ENCODE measurements at places on chromosomes 13 and 19.

- DNase-seq: no peak
These were observed 5.7 kb upstream of the TBXA2R start for GRCh38 chr19:3612330-3612729.

- no peak for DNase-seq
These were observed 18.7 kb downstream of the HCN2 start for GRCh38 chr19:608155-609003.

DNA sequence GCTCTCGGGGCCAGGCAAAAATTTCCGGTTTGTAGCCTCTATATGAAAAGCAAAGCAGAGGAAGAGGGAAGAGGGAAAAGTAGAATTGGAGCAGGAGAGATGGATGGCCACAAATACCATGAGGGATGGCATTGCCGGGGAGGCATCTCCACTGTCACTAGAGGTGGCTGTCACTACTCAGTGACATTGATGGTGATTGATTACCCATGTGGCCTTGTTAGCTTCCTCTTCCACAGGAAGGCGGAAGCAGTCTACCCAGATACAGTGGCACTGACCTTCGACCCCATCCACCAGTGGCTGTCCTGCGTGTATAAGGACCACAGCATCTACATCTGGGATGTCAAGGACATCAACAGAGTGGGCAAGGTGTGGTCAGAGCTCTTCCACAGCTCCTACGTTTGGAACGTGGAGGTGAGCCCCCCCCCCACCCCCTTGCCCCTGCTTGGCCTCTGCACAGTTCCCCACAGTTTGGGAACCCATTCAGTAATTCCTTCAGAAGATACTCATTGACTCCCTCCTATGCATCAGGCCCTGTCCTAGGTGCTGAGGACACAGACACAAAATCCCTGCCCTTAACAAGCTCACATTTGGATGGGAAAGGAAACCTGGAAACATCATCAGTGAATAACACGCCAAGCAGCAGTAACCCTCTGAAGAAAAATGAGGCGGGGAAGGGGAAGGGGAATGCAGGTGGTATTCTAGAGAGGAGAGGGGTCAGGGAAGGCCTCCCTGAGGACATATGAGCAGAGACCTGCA is 18.6 kb downstream of the WDR62 start:
- DNase-seq: no peak

GRCh38 chr13:112069061-112069844 is 2.3 kb downstream of the SOX1 start:
- no peak for DNase-seq

DNA sequence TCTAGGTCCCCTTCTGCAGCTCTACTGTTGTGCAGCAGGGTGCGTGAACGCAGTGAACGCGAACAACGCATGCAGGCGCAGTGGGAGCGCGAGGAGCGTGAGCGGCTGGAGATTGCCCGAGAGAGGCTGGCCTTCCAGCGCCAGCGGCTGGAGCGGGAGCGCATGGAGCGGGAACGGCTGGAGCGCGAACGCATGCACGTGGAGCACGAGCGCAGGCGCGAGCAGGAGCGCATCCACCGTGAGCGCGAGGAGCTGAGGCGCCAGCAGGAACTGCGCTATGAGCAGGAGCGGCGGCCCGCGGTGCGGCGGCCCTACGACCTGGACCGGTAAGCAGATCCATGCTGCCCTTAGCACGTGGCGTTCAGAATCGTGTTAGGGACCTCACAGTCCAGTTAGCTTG is 18.8 kb downstream of the MICOS13 start:
- DNase-seq: no peak

DNA sequence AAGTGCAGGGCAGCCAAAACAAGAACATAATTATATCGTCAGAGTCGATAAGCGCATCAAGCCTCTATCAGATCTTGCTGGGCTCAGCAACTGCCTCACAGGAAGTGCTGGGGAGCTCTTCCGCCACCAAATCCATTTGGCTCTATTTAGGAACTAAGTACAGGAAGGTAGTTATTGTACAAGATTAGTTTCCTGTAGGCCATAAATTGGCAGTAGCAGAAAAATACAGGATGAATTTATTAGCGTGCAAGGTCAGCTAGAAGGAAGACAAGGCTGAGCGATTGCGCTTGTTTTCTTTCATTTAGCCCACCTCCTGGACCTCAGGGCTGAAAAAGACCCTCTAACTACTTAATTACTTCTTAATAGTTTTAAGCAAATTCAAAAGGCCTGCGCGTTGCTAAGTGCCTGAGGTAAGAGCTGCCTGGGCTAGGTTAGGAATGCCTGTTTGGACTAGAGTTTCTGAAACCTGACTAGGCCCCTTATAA is 118.5 kb downstream of the IRS2 start:
- no peak for DNase-seq

- no peak for DNase-seq
These were observed 383.6 kb downstream of the SLITRK1 start for GRCh38 chr13:83498481-83499190.

- no peak for DNase-seq
These were observed 630.2 kb upstream of the PCDH9 start for GRCh38 chr13:67860315-67860714.

GRCh38 chr19:37079238-37079637 is 1.0 kb downstream of the ZNF420 start:
- DNase-seq: no peak

GRCh38 chr13:113565526-113566226 is 18.9 kb upstream of the TFDP1 start:
- DNase-seq: no peak

- no peak for DNase-seq
These were observed 12.3 kb downstream of the TSSK6 start for GRCh38 chr19:19502808-19503602.

DNA sequence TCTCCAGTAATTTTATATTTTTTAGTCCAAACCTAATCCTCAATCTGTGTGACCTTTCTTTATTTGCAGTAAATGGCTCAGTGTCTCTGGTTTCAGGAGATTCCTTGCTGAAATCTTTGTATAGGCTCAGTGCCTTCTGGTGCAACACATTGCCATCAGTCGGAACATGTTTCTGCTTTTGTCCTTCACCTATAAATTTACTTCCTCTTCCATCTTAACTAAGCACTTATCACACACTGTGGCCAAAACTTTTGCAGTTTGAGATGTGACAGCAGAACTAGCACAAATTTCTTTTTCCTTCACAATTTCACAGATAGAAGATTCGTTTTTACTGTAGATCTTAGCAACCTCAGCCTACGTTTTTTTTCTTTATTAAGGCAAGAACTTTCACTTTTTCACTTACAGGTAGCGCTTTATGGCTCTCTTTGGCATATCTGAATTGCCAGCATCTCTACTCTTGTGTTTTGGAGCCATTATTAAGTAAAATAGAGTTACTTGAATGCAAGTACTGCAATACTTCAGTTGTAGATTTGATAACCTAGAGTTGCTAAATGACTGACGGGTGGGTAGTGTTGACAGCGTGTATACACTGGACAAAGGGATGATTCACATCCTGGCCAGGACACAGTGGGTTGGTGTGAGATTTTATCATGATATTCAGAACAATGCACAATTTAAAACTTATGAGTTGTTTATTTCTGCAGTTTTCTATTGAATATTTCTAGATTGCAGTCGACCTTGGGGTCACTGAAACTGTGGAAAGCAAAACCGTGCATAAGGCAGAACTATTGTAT is 44.3 kb downstream of the NDFIP2 start:
- DNase-seq: no peak

DNA sequence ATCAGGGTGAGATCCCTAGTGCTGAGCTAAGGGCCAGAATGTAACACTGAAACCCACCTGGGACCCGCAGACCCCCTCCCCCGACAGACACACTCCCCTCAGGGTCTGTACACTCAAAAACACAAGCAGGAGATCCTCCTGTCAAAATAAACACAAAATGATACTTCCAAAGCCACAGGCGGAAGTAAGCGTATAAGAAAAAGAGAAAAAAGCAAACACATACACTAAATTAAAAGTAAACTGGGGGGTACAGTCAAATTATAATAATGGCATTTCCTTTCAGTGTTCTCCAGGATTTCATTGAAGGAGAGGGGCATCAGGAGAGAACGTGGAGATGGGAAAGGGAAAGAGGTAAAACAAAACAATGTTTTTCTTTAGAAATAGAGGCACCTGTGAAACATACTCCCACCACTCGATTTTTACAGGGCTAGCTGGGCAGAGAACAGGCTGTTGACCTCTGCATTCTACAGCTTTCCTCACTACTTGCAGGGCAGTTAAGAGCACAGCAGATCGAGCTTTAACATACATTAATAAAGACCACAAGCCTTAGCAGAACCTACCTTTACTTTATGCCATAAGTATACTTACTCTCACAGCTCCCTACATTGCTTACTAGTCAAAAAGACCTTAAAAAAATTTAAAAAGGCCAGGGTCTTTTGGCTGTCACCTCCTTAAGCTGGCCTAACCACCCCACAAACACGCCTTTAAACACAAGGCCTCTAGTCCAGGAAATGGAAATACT is 5.3 kb downstream of the ZIC5 start:
- no peak for DNase-seq

- DNase-seq: peak; percentile 74
These were observed 5.3 kb upstream of the GPR4 start for GRCh38 chr19:45607071-45608029.

DNA sequence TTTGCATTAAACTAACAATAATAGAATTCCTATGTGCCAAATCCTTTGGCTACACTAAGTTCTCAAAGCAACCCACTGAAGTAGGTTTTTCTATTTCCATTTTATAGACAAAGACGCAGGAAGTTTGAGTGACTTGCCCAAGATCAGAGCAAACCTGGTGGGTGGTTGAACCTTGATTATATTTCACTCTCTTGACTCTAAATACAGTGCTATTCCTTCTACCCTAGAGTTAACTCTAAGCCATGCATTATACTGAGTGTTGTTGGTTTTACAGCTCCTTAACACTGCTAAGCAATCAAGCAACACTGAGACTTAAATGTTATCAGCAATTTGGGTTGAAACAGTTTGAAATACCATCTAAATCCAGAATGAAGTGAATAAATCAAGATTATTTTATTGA is 813.6 kb upstream of the GPC6 start:
- DNase-seq: no peak

- no peak for DNase-seq
These were observed 602.9 kb downstream of the OLFM4 start for GRCh38 chr13:53631511-53631910.

GRCh38 chr19:34171539-34171876 is 796 bp upstream of the LSM14A start:
- DNase-seq: no peak

- DNase-seq: no peak
These were observed 34.9 kb downstream of the DNAJC15 start for GRCh38 chr13:43058318-43058674.

- DNase-seq: no peak
These were observed 26.9 kb downstream of the TMED1 start for GRCh38 chr19:10808937-10809649.

GRCh38 chr13:51021811-51022210 is 89.3 kb downstream of the C13orf42 start:
- no peak for DNase-seq

DNA sequence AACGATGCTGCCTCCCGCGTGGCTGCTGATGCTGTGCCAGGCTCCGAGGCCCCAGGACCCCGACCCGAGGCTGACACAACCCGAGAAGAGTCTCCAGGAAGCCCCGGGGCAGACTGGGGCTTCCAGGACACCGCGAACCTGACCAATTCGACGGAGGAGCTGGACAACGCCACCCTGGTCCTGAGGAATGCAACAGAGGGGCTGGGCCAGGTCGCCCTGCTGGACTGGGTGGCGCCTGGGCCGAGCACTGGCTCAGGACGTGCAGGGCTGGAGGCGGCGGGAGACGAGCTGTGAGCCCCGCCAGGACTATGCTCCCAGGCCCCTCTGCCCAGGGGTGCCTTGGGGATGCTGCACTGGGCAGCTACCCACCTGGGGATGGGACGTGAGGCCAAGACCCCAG is 10.7 kb downstream of the SIRT6 start:
- DNase-seq: no peak

DNA sequence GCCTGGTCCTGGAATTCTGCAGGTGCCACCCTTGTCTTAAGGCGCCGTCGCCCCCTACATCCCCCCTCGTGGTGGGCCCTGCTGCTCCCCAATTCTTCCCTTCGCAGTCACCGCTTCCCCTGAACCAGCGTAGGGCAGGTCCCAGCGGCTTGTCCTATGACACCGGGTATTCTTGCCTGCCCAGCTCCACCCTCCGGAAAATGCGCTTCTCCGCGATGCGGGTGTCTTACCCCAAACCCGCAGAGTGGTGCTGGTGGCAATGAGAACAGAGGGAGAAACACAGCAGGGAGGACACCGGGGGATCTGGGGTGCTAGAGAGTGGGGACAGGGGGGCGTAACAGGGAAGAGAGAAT is 9.0 kb downstream of the ZNF808 start:
- DNase-seq: no peak

DNA sequence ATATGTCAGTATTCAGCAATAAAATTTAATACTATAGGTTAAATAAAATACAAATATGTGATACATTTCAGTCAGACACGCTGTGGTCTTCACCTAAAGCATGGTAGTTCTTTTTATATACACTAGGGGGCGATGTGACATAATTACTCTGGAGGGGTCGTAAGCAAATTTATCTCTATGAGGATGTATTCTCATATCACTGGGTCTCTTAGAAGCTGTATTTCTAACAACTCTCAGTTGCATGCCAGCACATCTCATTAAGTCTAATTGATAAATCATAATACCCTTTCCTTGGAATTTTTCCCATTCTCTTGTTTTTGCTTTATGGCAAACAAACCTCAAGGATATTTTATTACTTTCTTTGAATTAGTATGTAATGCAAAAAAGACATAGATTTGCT is 3.9 kb upstream of the PCDH17 start:
- DNase-seq: no peak

DNA sequence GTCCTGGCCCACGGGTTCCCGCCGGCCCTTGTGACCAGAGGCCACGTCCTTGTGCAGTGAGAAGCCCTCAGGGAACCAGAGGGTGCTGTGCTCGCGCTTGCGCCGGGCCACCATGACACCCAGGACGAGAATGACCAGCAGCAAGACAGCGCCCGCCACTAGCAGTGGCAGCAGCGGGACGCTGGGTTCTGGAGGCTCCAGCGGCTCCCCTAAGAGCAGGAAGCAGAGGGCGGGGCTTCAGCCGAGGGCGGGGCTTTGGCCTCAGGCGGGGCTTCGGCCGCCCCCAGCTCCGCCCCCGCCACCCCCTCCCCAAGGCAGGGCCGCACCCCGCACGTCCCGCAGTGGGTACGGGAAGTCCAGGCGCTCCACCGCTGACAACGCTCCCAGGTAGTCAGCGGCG is 30.4 kb downstream of the NOTCH3 start:
- DNase-seq: no peak

- no peak for DNase-seq
These were observed 494.0 kb downstream of the LIG4 start for GRCh38 chr13:107721125-107721869.

DNA sequence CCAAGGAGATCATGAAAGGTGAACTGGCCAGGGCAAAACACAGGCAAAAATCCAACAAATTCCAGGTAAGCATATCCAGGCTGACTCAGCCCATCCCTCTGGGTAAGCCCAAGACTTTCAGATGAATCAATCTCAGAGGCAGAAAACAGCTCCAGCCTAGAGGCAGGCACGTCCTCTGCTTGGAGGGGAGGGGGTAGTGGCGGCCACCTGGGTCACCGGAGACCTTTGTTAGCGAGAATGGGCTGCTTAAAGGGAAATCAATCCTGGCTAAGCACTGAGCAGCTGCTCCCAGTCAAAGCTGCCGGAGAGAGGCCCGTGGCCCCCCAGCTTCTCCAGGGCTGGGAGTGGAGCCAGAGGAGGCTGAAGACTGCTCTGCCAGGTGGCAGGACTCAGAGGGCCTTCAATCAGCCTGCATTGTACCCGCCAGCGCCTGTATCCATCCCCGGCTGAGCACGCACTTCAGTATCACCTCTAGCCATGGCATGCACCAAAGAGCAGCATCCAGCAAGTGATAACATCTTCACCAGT is 48.2 kb downstream of the PIN1 start:
- DNase-seq: no peak

GRCh38 chr13:73985783-73986182 is 148.4 kb downstream of the KLF12 start:
- DNase-seq: no peak
